ENCODE measurements at places on chromosomes 3 and 15.

GRCh38 chr15:34327906-34328305 lies 9.7 kb downstream of the SLC12A6 start:
- no peak for DNase-seq

GRCh38 chr3:30694668-30695067 lies 88.3 kb downstream of the TGFBR2 start:
- no peak for DNase-seq

DNA sequence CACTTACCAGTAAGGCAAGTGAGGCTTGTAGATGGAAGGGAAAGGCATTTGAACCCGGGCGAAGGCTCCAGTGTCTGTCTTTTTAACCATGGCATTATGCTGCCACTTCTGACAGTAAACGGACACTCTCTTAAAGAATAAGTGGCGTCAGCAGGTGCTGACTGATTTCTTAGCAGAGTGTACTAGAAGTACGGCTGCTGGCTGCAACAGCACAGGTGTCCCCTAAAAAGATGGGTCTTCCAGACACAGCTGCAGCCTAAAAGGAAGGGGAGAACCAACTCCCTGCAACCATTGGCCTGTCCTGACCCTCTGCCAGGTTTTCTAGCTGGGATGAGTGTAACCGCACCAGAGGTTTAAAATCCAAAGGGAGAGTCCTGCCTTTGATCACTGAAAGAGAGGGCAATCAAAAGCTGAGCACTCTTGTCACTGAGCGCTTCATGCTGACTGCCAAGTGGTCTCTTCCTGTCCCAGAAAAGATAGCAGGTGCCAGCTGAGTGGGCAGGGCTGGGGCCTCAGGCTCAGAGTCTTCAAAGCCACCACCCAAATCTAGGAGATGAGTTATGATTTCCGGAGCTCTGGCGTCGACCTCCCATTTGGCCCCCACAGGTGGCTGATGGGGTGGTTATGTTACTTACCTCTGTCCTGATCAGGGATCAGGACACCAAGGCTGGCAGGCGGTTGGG lies 255.8 kb downstream of the SLCO3A1 start:
- no peak for DNase-seq

DNA sequence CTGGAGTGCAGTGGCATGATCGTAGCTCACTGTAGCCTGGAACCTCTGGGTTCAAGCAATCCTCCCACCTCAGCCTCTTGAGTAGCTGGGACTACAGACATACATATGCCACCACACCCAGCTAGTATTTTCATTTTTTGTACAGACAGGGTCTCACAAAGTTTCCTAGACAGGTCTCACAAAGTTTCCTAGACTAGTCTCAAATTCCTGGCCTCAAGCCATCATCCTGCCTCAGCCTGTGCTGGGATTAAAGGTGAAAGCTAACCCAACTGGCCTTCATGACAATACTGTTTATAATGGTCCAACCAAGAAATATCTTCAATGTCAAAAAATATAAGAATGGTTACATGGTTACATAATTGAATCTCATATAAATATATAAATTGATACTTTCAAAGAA lies 24.0 kb downstream of the GPR176 start:
- no peak for DNase-seq

DNA sequence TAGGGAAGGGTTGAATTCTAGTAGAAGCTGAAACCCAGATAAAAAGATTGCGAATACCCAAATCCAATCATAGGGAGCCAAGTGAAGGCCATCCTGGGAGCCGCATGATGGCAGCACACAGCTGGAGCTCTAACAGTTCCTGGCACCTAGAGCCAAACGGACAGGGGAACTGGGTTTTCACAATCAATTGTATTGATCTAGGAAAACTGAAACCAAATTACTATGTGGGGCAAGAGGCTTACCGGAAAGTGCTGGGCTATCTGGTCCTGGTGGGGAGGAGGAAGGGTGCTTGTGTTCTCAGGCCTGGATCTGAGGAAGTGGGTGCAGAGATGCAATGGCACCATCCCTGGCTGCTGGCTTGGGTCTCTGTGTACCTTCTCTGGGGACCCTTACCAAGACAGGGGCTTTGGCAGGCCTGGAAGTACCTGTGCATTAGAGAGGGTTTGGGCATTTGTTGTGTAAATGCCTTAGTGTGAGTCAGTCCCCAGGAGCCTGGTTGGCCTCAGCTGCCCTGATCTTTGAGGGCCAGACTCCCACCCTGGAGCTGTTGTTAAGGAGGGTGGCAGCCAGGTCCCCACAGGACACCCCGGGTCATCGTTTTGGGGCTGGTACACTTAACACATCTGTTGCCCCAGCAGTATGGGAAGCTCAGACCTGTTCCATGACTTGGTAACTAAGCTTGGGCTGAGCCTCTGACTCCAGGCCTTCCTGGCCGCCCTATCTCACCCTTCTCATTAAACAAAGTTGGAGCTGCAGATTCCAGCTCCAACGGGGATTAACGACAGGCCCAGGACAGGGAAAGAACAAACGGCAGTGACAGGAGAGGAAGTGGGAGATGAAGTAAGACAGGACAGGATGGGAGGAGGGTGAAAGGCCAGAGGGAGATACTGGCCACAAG lies 8.9 kb upstream of the FURIN start:
- no peak for DNase-seq

- DNase-seq, result no peak
Measured at GRCh38 chr15:68651916-68652525, 73.2 kb downstream of the CORO2B start.

- no peak for DNase-seq
Measured at GRCh38 chr3:185931777-185932612, 5.8 kb downstream of the TRA2B start.

DNA sequence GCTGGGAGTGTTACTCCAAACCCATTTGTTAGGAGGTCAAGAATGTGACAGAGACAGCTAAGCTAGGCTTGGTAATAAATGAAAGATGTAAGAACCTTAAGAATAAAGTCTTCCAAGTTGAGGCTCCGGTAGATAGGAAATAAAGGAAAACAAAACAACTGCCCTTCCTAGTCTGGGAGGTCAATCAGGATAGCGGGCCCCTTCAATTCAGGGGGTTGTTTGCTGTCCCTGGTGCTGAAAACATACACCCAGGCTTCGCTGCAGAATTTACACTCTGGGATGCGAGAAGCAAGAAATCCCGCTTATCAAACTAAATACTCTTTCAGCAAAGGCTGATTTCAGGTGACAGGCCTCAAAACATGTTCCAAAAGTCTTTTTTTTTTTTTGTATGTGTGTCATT lies 393.4 kb downstream of the NTRK3 start:
- peak; percentile 14 for DNase-seq

- DNase-seq, result no peak
Measured at GRCh38 chr15:30650012-30650929, 24.3 kb downstream of the ARHGAP11B start.

Measured in RKO (cell line).